ENCODE measurements at places on chromosomes 2 and 18.

DNA sequence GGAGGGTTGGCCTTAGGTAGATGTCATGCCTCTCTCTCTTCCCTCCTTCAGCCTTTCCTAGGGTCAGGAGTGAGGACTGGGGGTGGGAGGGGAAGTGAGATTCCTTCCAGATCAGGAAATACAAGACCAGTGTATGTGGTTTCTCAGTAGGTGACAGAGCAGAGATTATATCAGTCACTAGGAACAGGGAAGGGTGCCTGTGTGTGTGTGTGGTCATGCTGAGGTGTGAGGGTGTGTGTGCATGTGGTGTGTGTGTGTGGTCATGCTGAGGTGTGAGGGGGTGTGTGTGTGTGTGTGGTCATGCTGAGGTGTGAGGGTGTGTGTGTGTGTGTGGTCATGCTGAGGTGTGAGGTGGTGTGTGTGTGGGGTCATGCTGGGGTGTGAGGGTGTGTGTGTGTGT lies 259.8 kb downstream of the LOXHD1 start:
- DNase-seq = peak; percentile 70
- H3K4me3 ChIP-seq = no peak overlapping the region
- no peak overlapping the region for H3K27ac ChIP-seq
- no peaks in the 10 kb centered on the region for H3K4me1 ChIP-seq
- H3K36me3 ChIP-seq = no peaks in the 10 kb centered on the region
- H3K27me3 ChIP-seq = no peaks in the 10 kb centered on the region

GRCh38 chr2:223481486-223481885 lies 120.7 kb downstream of the SCG2 start:
- no peak for DNase-seq
- no peak overlapping the region for H3K27ac ChIP-seq
- H3K4me3 ChIP-seq = no peak overlapping the region
- no peaks in the 10 kb centered on the region for H3K36me3 ChIP-seq

GRCh38 chr2:172938713-172939375 lies 136.8 kb upstream of the MAP3K20 start:
- no peaks in the 10 kb centered on the region for H3K4me1 ChIP-seq
- no peak overlapping the region for H3K27ac ChIP-seq
- H3K36me3 ChIP-seq = no peaks in the 10 kb centered on the region
- H3K27me3 ChIP-seq = no peaks in the 10 kb centered on the region

DNA sequence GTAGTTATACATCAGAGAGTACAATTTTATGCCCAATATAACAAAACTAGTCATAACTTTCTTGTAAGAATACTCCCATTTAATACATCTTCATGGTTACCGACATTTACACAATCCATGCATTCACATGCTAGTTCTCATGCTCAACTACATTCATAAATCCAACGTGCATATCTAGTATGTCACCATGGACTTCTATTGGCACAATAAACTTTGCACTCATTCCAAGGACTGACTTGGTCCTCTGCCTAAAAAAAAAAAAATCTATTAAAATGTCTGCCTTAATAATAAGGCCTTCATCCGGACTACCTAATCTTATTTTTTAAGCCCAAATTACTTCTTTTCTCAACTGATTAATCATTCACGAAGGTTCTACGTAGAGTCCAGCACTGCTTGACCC lies 107.8 kb upstream of the PGAP1 start:
- DNase-seq = no peak
- no peak overlapping the region for H3K4me3 ChIP-seq
- H3K27me3 ChIP-seq = no peaks in the 10 kb centered on the region
- no peaks in the 10 kb centered on the region for H3K4me1 ChIP-seq
- H3K27ac ChIP-seq = no peak overlapping the region

DNA sequence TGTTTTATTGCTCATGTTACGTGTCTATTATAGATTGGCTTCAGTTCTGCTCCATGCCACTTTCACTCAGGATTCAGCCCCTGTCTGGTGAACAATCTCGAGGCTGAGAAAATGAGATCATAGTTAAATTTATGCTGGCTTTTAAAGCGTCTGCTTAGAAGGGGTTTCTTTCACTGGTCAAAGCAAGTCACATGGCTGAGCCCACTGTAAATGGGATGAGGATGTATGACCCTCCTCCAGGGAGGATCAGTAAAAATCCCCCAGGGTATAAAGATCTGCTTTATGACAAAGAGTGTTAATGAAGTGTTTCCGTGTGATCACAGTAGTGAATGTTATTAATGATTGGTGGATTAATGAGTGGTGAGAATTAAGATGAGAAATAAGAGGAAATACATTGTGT lies 6.2 kb upstream of the PLCL1 start:
- no peaks in the 10 kb centered on the region for H3K36me3 ChIP-seq
- no peaks in the 10 kb centered on the region for H3K27me3 ChIP-seq
- H3K4me1 ChIP-seq = no peaks in the 10 kb centered on the region
- H3K27ac ChIP-seq = no peak overlapping the region

- peaks cover 2% of the 10 kb centered on the region for H3K4me1 ChIP-seq
- no peak overlapping the region for H3K4me3 ChIP-seq
- peak; percentile 50 for DNase-seq
- no peaks in the 10 kb centered on the region for H3K36me3 ChIP-seq
Observed at GRCh38 chr18:770583-770961, 41.5 kb downstream of the YES1 start.

DNA sequence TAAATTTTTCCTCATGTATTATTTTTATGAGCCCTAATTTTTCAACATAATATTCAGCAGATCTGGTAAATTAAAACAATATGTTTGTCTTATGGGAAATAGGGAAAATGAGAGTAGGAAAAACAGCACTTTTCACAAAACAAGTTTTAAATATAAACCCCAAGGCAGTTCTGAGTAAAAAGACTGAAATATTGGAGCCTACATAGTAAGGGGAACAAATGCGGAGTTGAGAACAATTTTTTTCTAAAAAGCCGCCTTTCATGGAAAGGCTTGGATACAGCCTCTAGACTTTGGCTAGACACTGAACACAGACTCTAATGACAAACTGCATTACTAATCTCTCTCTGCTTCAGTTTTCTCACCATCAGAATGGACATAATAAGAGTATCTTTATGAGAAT lies 174.1 kb downstream of the NOL4 start:
- H3K27me3 ChIP-seq = no peaks in the 10 kb centered on the region
- DNase-seq = no peak
- H3K4me1 ChIP-seq = no peaks in the 10 kb centered on the region
- H3K27ac ChIP-seq = no peak overlapping the region

DNA sequence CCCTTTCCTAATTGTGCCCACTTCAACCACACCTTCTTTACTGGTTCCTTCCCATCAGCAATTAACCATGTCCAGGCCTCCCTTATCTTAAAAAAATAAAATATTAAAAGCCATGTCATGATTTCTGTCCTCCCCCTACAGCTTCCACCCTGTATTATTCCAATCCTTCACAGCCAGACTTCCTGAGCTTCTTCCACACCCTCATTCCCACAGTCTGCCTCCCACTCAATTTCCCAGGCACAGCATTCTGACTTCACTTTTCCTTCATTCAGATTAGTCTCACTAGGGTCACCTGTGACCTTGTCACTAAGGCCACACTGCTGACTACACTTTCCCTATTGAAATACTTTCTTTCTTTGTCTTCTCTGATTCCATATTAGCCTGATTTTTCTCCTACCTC lies 159.4 kb downstream of the DIS3L2 start:
- no peaks in the 10 kb centered on the region for H3K27me3 ChIP-seq
- no peak overlapping the region for H3K27ac ChIP-seq
- H3K4me3 ChIP-seq = no peak overlapping the region
- no peak for DNase-seq
- H3K36me3 ChIP-seq = no peaks in the 10 kb centered on the region
- no peaks in the 10 kb centered on the region for H3K4me1 ChIP-seq

DNA sequence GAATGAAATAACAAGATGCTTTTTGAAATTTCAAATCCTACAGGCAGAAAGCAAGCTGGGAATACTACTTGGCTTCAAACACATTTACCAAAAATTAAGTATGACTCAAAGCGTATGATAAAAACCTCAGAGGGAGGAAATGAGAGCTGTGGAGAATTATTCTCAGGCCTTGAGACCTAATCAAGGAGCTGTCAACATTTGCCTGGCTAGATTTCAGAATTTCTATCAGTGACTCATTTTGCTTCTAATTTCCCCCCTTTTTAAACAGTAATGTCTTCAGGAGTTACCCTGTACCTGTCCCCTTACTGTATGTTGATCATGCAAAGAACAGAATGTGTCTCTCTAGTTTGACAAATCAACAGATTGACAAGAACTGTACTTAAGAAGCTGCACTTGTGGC lies 1324.5 kb upstream of the DDX18 start:
- no peak overlapping the region for H3K27ac ChIP-seq
- no peak overlapping the region for H3K4me3 ChIP-seq
- DNase-seq = no peak
- H3K4me1 ChIP-seq = no peaks in the 10 kb centered on the region
- H3K36me3 ChIP-seq = no peaks in the 10 kb centered on the region
- H3K27me3 ChIP-seq = no peaks in the 10 kb centered on the region

All from mesendoderm (in vitro differentiated cells).